Activated CD8-positive, alpha-beta memory T cell treated with anti-CD3 and anti-CD28 coated beads for 48 hours (primary cell): ENCODE measurements at places on chromosomes 1 and 21.

GRCh38 chr1:4488018-4488417 lies 166.4 kb upstream of the AJAP1 start:
- DNase-seq, result no peak

GRCh38 chr1:12075195-12076114 lies 12.4 kb downstream of the TNFRSF8 start:
- no peak for DNase-seq

DNA sequence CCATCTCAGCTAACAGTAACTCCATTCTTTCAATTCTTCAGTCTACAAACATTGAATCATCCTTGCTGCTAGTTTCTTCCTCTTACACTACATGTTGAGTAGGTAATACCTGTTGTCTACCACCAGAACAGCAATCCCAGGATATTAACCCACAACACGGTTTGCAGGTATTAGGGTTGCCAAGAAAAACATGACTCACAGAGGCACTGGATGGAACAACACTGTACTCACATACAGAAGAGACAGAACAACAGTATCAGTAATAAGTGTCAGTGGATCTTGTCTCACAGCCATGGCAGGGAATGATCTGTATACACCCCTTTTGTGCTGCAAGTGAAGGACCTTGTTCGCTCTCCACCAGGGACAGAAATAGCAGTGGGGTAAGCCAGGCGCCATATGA lies 212.1 kb downstream of the GPR52 start:
- DNase-seq, result no peak

DNA sequence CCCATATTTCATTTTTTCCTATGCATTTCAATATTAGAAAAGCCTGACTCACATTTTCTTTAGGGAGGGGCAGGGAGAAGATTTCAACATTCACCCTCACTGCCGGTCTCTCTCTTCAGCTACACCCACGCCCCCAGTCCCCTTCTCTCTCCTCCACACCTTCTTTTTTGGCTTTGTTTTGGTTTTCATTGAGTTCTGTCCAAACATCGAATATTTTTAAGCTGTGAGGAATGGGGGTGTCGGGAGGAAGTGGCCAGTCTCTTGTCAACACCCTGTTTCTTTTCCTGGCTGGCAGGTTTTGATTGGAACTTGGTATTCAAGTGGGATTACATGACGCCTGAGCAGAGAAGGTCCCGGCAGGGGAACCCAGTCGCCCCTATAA lies 177.3 kb downstream of the PGBD5 start:
- no peak for DNase-seq

DNA sequence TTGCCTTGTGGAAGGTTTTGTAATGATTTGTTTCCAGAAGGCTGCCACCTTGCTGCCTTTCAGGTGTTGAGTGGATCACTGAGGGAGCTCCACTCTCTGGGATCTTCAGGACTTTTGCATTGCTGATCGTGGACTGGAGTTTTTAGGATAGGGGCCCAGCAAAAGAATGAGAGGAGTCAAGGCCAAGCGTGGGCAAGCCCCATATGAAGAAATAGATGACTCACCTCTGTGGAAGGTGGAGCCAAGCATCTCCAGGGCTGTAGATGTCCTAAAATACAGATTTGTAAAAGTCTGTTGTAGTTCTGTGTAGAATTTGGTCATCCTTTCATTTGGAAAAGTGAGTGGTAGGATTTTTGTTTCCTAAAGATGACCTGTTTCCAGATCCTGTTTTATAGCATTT lies 67.0 kb downstream of the ST3GAL3 start:
- DNase-seq, result no peak

DNA sequence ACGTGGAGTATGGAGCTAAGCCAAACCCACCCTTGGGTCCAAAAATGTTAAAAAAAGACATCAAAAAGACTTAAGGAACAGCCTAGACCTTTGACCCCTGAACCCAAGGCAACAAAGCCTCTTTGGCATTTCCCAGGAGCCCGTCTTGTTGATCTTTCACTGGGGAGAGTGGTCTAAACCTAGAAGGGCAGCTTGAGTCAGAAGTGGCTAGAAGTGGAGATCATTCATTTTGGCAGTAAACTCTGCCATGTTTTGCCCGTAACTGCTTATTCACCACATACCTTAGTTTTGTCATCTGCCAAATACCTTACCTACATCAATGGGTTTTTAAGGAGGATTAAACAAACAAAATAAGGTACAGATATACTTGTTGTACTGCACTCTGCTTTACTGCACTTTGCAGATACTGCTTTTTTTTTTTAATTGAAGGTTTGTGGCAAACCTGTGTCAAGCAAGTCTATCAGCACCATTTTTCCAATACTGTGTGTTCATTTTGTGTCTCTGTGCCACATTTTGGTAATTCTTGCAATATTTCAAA lies 1.7 kb upstream of the CTSE start:
- no peak for DNase-seq

DNA sequence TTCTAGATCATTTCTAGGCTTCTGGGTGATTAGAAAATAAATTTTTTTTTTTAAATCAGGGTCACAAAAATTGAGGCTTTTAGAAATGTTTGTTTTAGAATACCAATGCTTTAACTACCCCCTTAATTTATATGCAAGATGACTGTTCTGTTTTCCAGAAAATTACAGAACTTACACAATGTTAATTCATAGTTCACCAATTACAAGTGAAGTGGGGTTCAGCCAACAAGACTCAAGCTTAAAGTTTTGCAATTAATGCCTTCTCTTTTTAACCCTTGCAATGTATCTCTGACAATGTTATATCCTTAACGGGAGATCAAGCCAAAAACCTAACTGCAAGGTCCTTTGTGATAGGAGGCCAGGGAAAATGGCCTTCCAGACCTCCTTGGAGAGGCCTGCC lies 5.6 kb downstream of the PRELP start:
- DNase-seq, result no peak

- no peak for DNase-seq
Measured at GRCh38 chr1:63721531-63722189, 52.2 kb upstream of the ROR1 start.

DNA sequence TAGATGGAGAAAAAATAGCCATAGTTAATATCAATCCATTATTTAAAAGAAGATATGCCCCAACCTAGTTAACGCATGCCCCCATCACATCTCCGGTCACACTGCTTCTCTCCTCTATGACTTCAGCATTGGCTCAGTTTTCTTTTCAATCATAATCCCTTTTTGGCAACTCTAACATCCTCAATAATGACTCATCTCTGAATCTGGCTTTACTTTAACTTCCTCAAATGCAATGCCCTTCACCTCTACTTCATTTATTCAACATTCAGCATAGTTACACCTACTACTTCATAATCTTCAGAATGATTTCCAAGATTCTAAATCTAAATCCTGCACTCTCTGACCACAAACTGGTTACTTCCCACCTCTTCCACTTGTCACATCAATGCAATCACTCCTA lies 417.3 kb downstream of the USH2A start:
- no peak for DNase-seq

DNA sequence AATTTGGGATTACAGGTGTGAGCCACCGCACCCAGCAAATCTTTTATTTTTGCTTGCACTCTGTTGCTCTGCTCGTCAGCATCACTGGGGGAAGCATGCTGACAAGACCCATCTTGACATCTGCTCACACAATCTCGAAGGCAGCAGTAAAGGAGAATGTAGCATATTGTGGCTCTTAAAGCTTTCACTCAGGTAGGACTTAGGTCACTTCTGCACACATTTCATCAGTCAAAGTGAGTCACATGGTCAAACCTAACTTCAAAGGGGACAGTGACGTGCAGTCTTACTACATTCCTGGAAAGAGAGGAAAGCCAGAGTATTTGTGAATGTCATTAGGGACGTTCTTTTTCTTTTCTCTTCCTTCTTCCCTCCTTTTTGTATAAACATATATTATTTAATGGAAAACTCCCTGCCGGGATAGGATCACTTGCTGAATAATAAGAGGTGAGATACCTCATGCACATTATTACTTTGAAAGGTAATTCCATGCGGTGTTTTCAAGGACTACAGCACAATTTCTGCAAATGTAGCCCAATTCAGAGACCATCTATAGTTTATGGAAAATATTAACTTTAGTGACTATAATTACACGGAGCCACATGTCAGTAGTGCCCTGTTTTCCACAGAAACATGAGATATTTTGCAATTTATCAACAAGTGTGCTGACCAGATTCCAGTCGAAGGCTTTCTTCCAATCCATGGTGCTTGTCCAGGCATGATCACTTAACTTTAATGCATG lies 19.3 kb upstream of the ACBD6 start:
- DNase-seq, result no peak

DNA sequence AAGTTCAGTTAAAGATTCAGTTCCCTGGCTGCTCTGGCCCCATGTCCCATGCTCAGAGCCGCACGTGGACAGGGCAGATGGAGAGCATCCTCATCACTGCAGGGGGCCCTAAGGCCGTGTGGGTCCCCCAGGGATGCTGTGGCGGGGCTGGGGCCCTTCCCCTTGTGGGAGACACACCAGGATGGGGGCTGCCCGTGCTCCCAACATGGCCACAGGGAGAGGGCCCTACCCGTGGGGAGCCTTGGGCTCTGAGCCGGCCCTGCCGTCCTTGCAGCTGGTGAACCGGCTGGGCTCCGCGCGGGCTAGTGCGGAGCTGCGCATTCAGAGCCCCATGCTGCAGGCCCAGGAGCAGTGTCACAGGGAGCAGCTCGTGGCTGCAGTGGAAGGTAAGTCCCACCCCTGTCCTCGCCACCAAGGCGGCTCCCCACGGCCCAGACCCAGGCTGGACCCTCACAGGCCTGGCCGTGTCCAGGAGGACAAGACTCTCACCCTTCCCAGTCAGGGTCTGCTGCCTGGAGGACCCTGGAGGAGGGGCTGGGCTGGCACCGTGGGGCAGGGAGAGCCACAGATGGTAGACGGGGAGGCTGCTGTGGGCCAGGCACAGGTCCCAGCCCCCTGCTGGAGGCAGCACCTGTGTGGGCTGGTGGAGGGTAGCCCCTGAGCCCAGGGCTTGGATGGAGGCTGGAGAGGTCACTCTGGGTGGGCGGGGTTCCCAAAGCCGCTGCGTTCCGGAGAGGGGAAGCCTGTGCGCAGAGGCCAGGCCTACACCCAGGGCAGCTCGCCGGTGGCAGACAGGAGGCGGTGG lies 53.8 kb downstream of the TRIM11 start:
- DNase-seq, result no peak

DNA sequence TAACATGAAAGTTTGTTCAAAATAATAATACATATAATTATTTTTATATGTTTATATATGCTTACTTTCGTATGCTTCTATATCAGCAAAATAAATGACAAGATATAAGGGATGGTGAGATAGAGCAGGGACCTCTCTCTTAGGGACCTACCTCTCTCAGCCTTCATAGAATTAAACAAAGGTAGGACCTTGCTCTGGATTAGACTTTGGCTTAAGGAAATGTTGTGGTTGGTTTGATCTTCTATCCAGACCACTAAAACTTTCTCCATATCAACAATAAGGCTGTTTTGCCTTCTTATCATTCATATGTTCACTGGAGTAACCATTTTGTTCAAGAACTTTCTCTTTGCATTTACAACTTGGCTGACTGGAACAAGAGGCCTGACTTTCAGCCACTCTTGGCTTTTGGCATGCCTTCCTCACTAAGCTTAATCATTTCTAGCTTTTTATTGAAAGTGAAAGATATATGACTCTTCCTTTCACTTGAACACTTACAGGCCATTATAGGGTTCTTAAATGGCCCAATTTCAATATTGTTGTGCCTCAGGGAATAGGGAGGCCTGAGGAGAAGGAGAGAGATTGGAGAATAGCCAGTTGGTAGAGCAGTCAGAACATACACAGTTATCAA lies 14.4 kb downstream of the FRRS1 start:
- DNase-seq, result no peak

GRCh38 chr1:156149374-156150332 lies 3.7 kb upstream of the SEMA4A start:
- no peak for DNase-seq

GRCh38 chr1:202343652-202344349 lies 2.1 kb upstream of the UBE2T start:
- DNase-seq, result no peak

- no peak for DNase-seq
Measured at GRCh38 chr1:21381354-21381753, 58.6 kb upstream of the NBPF3 start.

DNA sequence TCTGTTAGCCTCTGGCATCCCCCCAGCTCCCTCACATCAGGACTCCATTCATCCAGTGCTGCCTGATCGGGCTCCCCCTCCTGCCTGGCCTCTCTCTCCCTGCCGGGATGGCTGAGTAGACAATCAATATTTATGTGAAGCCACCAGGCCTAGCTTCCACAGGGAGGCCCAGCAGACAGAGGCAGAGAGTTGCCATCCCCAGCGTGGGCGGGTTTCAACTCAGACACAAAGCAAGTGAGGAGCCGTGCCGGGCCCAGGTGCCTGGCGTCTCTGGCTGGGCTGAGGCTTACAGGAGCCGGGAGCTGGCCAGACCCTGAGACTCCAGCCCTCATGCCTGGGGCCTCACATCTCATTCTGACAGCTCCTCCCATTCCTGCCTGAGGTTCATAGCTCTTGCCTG lies 34.5 kb upstream of the ATP2B4 start:
- DNase-seq, result no peak

DNA sequence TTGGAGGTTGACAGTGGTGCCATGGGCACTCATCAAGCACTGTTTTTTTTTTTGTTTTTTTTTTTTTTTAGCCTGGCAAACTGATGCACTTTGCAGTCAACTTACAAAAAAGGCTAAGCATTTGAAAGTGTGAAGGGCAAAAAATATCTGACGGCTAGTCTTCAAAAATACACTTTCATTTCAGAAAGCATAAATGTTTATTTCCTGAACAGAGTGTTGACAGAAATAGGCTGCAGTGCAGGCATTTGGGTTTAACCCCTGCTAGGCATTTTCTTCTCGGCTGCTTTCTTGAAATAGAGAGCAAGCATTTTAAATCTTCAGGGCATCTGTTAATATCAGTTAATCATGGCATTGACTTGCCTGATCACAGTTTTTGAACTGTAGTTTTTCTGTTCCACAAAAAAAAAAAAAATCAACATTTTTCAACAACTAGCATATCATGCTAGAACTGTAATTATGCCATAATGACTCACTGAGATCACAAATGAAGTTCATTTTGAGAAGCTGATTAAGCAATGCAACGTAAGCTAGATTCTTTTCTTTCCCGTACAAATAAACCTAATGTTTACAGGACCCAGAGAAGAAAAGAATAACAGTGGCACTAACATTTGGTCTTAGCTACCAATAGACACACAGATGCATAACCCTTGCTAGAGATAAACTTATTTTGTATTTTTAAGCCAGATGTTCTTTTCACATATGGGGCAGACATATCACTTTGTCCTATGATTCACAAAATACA lies 100.4 kb upstream of the USH2A start:
- no peak for DNase-seq

GRCh38 chr21:38912102-38912629 lies 106.4 kb downstream of the ETS2 start:
- DNase-seq, result no peak

- no peak for DNase-seq
Measured at GRCh38 chr1:71770121-71770520, 512.2 kb downstream of the NEGR1 start.

- DNase-seq, result no peak
Measured at GRCh38 chr1:151849871-151850270, 3.6 kb downstream of the THEM5 start.

- no peak for DNase-seq
Measured at GRCh38 chr1:187045371-187045770, 216.6 kb downstream of the PLA2G4A start.

GRCh38 chr1:107439567-107439966 lies 298.7 kb downstream of the NTNG1 start:
- DNase-seq, result no peak
